Activated CD4-positive, alpha-beta T cell treated with anti-CD3 and anti-CD28 coated beads, Interleukin-2, amount 10 ng/mL, durations not matched to agents 7 days and 5 days (primary cell): ENCODE measurements at places on chromosomes 1 and 21.

- peak within 1 kb of the TSS; percentile 54 for H3K4me3 ChIP-seq
- H3K27ac ChIP-seq = no peak within 1 kb of the TSS
- no peak for DNase-seq
- H3K4me1 ChIP-seq = peaks cover 15% of the 10 kb centered on the region
- H3K36me3 ChIP-seq = no peaks in the 10 kb centered on the region
- H3K27me3 ChIP-seq = peaks cover 35% of the 10 kb centered on the region
Measured at GRCh38 chr1:180912801-180913565, at the start of gene KIAA1614. Gene KIAA1614, plus strand, starts transcription at chr1:180912897. Its CDS starts 347 bp downstream, at chr1:180913244.

DNA sequence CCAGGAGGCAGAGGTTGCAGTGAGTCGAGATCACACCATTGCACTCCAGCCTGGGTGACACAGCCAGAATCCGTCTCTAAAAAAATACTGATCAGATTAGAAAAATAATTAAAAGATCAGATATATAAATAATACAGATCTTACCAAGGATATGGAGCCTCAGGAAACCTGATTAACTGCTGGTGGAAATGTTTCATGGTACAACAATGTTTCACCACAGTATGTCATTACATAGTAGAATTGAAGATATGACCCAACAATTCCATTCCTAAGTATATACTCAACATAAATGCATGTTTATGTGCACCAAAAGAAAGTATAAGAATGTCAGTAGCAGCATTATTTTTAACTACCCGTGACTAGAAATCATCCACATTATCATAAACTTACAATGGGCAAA, 41.7 kb downstream of the CD53 start:
- H3K27me3 ChIP-seq = peaks cover 11% of the 10 kb centered on the region
- H3K36me3 ChIP-seq = peaks cover 20% of the 10 kb centered on the region
- DNase-seq = no peak
- H3K4me1 ChIP-seq = peaks cover 20% of the 10 kb centered on the region
- H3K4me3 ChIP-seq = no peak overlapping the region
- H3K27ac ChIP-seq = no peak overlapping the region

- no peaks in the 10 kb centered on the region for H3K27me3 ChIP-seq
- H3K27ac ChIP-seq = no peak overlapping the region
- H3K36me3 ChIP-seq = peaks cover 58% of the 10 kb centered on the region
- peaks cover 10% of the 10 kb centered on the region for H3K4me1 ChIP-seq
Measured at GRCh38 chr1:154208677-154209388, 2.7 kb upstream of the CFAP141 start.

GRCh38 chr1:41102653-41103052, 81.1 kb upstream of the SLFNL1 start:
- H3K4me1 ChIP-seq = no peaks in the 10 kb centered on the region
- H3K4me3 ChIP-seq = no peak overlapping the region
- peaks cover 3% of the 10 kb centered on the region for H3K36me3 ChIP-seq
- DNase-seq = no peak

- peaks cover 39% of the 10 kb centered on the region for H3K36me3 ChIP-seq
- H3K4me1 ChIP-seq = peaks cover 23% of the 10 kb centered on the region
- DNase-seq = no peak
- no peak overlapping the region for H3K4me3 ChIP-seq
- H3K27ac ChIP-seq = no peak overlapping the region
Measured at GRCh38 chr21:45262616-45263015, 25.1 kb downstream of the POFUT2 start.

DNA sequence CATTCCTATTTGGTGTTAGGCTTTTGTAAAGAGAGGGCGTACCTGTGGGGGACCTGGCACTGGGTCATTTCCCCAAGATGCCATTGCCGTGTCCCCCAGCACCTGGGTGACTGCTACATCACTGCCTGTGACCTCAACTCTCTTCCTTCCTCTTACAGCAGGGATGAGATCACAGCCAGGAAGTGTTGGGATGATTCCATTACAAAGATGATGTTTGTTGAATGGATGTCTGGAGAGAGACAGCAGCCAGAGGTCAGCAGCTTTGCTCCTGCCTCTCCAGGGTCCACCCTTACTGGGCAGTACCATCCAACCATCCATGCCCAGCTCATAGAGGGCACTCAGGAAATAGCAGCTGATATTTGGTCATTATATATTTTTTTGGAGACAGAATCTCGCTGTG, 35.1 kb downstream of the TMEM51 start:
- H3K27ac ChIP-seq = no peak overlapping the region
- H3K4me3 ChIP-seq = no peak overlapping the region
- no peaks in the 10 kb centered on the region for H3K4me1 ChIP-seq
- H3K27me3 ChIP-seq = peaks cover 13% of the 10 kb centered on the region

DNA sequence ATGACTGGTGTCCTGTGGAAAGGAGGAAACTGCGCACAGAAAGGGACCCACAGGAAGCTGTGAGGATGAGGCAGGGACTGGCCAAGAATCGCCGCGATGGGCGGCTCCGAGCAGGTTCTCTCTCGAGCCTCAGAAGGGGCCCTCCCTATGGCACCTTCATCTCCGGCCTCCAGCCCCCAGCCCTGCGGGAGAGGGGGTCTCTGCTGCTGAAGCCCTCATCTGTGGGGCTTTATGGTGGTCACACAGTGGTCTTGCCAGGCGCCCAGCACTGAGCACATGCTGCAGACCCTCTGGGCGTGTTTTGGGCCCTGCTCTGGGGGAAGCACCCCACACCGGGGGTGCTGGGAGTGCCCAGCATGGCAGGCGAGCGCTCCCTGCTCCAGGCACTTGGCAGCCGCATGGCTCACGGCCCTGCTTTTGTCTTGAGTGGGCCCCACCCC, 86.6 kb upstream of the ACTRT2 start:
- no peak overlapping the region for H3K4me3 ChIP-seq
- H3K36me3 ChIP-seq = no peaks in the 10 kb centered on the region
- H3K27ac ChIP-seq = no peak overlapping the region

- DNase-seq = no peak
- H3K27me3 ChIP-seq = no peaks in the 10 kb centered on the region
- peak overlapping the region; percentile 82 for H3K27ac ChIP-seq
- H3K4me1 ChIP-seq = peaks cover 66% of the 10 kb centered on the region
Measured at GRCh38 chr1:112701227-112702066, 5.5 kb downstream of the RHOC start.

DNA sequence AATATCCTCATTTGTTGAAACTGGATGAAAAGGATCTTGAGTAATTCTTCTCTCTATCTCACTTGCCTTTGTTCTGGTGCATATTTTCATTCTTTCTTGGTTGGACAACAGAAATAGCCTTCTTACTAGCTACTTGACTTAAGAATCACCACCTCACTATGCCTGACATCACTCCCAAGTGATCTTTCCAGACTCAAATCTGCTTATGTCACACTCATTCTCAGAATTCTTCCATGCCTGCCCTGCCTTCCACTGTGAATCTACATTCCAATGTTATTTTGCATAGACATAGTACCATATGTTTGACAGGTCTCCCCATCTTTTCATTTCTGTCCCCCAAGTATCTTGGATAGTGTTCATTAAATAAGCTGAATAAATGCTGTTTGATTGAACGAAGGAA, 78.5 kb upstream of the DPYD start:
- H3K36me3 ChIP-seq = no peaks in the 10 kb centered on the region
- no peaks in the 10 kb centered on the region for H3K4me1 ChIP-seq
- no peak for DNase-seq
- no peak overlapping the region for H3K4me3 ChIP-seq
- H3K27me3 ChIP-seq = peaks cover 7% of the 10 kb centered on the region

GRCh38 chr1:21586846-21587601, 77.8 kb downstream of the ALPL start:
- no peak for DNase-seq
- H3K36me3 ChIP-seq = no peaks in the 10 kb centered on the region
- H3K4me3 ChIP-seq = no peak overlapping the region
- peaks cover 14% of the 10 kb centered on the region for H3K27me3 ChIP-seq

DNA sequence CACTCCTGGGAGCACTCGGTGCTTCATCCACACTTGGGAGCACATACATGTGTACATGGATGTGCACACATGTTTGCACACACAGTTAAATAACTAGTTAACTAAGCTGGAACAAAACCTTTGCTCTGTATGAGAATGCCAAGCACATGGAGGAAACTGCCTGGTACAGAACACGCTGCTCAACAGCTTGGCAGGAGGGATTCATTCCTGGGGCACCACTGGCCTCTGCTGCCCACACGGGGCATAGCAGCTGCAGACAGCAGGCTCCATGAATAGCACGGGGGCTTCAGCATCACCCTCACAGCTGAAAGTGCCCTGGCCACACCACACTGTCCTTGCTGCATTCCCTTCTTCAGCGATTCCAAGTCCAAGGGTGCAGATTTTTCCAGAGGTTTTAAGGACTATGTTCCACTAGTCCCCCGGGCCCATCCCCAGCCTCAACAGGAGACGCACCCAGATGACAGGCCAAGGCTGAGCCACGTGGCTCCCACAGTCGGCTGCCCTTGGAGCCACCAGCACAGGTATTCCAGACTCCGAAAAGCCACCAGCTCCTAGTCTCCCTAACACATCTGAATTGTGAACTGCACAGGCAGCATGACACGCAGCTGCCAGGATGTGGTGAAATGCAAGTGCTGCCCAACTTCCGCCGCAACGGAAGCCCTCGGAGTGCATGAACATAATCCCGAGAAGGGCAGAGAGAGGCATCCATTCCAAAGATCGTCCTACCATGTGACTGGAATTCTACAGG, 16.9 kb downstream of the NPHP4 start:
- H3K4me3 ChIP-seq = no peak overlapping the region

- DNase-seq = no peak
- no peak overlapping the region for H3K27ac ChIP-seq
- H3K36me3 ChIP-seq = no peaks in the 10 kb centered on the region
Measured at GRCh38 chr1:17636612-17637011, 97.1 kb downstream of the ARHGEF10L start.

- no peak overlapping the region for H3K27ac ChIP-seq
- no peaks in the 10 kb centered on the region for H3K27me3 ChIP-seq
- H3K4me1 ChIP-seq = no peaks in the 10 kb centered on the region
- no peak overlapping the region for H3K4me3 ChIP-seq
- no peaks in the 10 kb centered on the region for H3K36me3 ChIP-seq
Measured at GRCh38 chr1:46150085-46150484, 17.7 kb upstream of the PIK3R3 start.

DNA sequence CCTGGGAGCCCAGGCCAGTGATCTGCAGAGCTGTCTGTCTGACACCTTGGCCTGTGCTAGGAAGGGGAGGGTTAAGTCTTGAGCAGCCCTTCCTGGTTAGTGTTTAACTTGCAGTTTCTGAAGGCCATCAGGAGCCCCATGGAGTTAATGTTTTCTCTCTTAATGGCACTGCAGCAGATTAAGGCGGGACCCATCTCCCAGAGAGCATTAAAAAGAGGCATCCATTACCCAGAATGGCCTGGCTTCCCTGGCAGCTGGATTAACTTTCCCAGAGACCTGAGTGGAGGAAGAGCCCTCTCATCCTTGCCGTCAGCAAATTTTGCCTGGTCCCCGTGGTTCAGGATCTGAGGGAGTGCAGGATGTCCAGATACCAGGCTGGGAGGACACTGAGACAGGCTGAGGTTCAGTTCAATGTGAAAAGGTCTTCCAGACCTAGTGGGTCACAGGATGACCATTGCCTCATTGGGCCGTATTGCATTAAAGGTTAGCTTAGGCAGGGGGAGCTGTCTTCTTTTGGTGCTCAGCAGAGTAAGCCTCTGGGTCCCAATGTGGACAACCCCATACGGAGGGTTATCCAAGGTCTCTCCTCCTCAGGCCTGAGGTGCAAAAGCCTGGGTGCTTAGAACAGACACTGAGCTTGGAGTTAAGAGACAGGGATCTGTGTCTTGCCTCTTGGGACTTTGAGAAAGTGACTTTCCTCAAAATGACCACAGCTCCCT, 522.6 kb downstream of the PTPRU start:
- H3K27me3 ChIP-seq = peaks cover 3% of the 10 kb centered on the region
- H3K36me3 ChIP-seq = no peaks in the 10 kb centered on the region
- no peak for DNase-seq
- no peak overlapping the region for H3K4me3 ChIP-seq

DNA sequence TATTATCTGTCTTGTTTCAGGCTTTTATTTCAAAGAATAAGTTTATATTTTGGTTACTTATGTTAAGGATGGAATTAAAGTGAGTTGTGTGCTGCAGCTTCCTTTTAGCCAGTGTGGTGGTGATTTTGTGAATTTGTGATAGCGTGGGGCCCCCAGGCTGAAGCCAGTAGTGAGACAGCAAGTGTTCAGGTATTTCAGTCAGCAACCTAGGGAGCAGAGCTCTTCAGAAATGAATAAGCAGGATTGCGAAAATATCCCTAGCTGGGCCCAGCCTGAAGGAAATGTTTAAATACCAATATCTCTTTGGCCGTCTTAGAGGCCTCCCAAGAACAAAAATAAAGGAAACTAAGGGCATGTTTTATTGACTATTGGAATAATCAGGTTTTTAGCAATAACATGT, 150.8 kb upstream of the C1orf105 start:
- no peaks in the 10 kb centered on the region for H3K36me3 ChIP-seq
- H3K4me3 ChIP-seq = no peak overlapping the region
- no peaks in the 10 kb centered on the region for H3K27me3 ChIP-seq
- H3K4me1 ChIP-seq = peaks cover 39% of the 10 kb centered on the region
- no peak for DNase-seq

DNA sequence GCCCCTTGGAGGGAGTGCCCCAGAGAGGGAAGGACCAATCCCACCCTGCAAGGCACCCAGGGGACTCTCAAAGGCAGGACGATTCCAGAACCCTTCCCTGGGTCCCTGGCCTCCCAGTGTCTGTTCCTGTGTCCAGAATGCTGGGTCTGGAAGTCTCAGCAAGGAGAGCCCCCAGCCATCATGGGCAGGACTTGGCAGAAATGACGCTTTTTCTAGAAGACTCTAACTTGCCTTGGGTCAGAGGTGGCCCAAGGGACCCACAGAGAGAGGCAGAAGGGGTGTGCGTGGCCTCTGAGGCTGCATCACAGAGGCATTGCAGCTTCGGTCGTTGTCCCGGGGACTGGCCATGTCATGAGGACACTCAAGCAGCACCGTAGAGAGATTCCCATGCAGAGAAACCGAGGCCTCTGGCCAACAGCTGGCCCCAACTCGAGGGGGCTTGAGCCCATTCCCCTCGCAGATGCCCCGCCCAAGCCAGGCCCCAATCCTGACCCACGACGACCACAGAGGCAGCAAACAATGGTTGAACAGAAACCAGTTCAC, 57.8 kb downstream of the WNT9A start:
- H3K27ac ChIP-seq = peak overlapping the region; percentile 36
- H3K4me1 ChIP-seq = peaks cover 22% of the 10 kb centered on the region
- H3K4me3 ChIP-seq = no peak overlapping the region
- no peaks in the 10 kb centered on the region for H3K27me3 ChIP-seq
- H3K36me3 ChIP-seq = no peaks in the 10 kb centered on the region

DNA sequence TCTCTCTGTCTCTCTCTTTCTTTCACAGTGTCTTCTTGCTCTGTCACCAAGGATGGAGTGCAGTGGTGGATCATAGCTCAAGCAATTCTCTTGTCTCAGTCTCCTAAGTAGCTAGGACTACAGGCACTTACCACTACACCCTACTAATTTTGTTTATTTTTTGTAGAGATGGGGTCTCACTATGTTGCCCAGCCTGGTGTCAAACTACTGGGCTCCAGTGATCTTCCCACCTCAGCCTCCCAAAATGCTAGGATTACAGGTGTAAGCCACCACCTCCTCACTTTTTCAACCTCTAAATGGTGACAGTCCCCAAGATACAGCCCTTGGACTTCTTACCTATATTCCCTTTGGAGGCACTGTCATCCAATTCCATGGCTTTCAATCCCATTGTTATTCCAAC, 50.5 kb upstream of the PUM1 start:
- H3K27me3 ChIP-seq = peaks cover 2% of the 10 kb centered on the region
- no peaks in the 10 kb centered on the region for H3K36me3 ChIP-seq
- DNase-seq = no peak
- H3K4me1 ChIP-seq = no peaks in the 10 kb centered on the region
- no peak overlapping the region for H3K4me3 ChIP-seq
